ENCODE measurements at places on chromosomes 11 and 22.

DNA sequence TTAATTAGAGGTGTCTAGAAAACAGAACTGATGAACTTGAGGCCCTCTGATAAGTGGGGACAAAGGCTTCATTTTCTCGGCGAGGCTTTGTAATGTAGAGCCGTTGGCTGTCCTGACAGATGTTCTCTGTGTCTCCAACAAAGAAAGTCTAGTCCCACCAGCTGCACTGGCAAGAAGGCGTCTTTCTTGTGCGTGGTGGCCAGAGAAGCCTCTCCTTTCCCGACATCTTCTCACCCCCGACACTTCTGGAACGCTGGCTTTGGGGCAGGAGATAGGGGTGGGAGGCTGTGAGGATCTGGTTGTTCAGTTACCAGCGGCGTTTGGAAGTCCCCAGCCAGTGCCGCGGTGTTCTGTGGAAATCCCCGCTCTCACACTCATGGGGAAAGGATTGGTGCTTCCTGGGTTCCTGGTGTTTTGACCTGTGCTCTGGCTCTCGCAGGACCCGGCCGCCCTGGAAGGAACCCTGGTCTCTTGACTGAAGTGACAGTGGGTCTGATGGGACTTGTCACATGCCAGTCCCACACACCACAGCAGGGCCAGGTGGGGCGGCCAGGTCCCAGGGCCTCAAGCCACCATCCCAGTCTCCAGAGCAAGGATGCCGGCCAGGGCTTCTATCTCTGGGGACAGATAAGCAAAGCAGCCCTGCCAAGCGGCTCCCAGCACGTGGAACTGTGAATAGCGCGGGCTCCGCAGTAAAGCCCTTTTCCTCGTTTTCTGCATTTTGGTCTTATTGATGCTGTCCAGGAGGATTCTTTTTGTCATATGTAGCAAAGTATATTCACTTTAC lies 23.2 kb downstream of the FADS2 start:
- DNase-seq, result no peak

DNA sequence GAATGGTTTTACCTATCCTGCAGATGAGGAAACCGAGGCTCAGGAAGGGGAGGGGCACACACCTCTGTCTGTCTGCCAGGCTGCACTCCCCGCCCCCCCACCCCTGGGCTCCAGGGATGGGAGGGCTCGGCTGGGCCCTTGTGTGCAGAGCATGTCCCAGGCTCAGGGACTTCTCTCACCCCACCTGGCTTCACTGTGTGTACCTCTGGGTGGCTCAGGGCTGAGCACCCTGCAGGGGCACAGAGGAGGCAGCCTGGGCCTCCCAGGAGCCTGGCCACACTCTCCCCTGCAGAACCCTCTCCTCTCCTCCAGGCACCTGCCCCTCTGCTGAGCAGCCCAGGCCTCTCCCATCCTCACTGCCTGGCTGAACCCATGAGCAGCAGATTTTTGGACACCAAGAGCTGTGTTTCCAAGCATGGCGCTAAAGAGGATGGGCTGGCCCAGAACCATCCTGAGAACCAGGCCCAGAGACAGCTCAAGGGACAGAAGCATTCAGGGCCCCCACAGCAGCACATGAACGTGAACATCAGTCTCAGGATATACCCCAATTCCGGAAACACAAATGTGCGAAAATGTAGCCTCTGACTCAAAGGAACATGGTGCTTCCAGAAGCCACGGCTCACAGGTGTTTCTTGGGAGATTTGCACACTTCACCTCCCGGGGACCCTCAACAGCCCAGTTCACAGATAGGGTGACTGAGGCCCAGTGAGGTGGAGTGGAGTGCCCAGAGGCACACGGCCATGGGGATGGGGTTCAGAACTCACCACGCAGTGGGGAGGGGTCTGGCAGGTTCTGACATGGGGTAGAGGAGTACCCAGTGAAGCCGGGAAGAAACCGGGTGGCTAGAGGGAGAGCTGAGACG lies 10.5 kb downstream of the EMID1 start:
- no peak for DNase-seq

GRCh38 chr22:27692243-27692642 lies 109.3 kb downstream of the MN1 start:
- no peak for DNase-seq

GRCh38 chr22:37282385-37282677 lies at the start of gene CYTH4:
Gene CYTH4, plus strand, starts transcription at chr22:37282508. Its CDS starts 62 bp downstream, at chr22:37282570.
- no peak for DNase-seq

- DNase-seq, result no peak
These were observed 3.6 kb downstream of the TMEM45B start for GRCh38 chr11:129819237-129819636.

DNA sequence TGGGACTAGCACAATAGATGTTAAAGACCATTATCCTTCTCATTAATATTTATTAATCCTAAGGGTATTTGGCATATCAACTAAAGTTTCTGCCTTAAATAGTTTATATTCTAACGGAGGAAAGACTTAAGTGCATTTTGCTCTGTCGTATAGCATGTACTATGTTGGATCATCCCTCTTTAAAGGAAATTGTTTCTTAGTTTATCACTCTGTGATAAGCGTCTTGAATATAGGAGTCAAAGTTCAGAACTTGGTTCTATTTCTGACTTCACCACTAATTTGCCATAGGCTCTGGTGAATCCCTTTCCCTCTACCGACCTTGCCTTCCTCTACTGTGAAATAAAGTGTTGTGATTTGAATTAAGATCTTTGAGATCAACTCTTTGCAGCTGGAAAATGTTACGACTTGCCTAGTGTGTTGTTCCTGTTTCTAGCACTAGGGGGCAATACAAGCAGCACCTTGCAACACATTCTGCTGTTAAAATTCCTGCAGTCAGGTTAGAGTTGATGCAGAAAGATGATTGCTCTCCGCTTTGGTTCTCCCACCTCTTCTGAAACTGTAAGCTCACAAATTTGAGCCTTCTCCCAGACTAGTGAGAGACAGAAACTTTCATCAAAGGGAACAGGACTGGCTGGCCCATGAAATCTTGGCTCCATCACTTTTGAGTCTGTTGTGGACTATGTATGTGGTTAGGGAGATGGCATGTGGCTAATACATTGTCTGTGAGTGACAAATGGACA lies 27.8 kb upstream of the ZNRF3 start:
- DNase-seq, result peak; percentile 58

GRCh38 chr22:35598396-35598710 lies 18.8 kb downstream of the MB start:
- no peak for DNase-seq

DNA sequence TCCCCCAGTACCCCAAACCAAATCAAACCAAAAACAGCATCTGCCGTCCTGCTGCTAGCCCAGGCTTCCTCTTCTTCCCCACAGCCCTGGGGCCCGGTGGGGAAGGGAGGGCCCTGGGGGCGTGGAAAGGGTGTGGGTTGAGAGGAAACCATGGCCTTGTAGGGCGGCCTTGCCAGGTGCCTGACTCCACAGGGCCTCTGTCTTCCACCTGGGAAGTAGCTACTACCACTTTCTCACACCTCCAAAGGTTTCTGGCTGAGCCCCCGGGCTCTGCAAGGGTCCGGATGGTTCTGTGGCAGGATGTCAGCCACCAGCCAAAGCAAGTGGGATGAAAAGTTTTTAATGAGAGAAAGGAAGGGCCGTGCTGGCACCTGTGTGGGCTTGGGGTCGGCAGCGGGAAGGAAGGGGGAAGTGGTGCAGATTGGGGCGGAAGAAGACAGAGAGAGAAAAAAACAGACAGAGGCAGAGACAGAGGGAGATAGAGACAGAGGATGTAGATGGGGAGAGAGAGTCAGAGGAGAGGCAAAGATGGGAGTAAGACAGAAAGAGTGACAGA lies 10.5 kb downstream of the TPST2 start:
- no peak for DNase-seq

DNA sequence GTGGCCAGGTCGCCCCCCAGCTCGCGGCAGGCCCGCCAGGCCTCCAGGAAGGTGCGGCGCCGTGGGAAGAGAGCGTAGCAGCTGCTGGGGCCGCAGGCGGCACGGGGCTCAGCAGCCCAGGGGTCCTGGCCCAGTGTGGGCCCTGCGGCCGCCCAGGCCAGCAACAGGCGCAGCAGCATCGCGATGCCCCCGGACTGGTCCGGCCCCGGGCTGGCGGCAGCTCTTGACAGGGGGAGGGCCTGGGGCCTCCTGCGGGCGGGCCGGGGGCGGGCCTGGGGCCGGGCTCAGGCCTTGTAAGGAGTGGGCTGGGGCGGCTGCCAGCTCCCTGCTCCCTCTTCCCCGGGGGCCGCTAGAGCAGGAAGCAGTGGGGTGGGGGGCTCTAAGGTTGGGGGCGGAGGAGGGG lies at the start of gene CD248:
CD248 (minus strand) TSS at position 196 of the 403 bp plus-strand sequence; CDS start at position 179, 17 bp downstream.
- no peak for DNase-seq

DNA sequence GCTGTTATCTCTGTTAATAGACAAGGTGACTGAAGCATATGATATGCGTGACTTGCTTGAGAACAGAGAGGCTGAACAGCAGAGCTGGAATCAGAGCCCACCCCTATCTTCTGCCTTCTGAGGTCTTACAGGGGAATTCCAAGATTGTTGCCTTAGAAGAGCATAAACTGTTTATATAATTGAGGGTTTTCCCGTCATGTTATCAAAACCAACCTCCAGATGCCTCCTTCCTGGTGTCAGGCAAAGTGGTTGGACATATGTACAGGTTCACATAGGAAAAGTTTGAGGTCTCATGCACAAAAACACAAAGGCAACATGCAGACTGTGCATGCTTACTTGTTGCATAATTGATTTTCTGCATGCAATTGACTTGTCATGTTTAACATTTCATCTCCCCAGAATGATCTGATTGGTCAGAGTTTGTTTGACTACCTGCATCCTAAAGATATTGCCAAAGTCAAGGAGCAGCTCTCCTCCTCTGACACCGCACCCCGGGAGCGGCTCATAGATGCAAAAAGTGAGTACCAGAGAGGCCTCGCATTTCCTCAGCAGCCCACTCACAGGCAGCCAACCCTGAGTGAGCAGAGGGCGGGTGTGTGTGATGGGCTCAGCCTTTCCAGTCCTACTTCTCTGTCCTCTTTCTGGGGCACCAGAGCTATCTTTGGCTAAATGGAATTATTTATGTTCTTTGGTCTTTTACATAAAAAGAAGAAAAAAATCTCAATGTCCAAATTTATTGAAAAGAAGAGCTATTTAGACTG lies 88.9 kb downstream of the BMAL1 start:
- DNase-seq, result peak; percentile 24

GRCh38 chr22:35064664-35065063 lies 1.3 kb upstream of the ISX start:
- DNase-seq, result no peak

DNA sequence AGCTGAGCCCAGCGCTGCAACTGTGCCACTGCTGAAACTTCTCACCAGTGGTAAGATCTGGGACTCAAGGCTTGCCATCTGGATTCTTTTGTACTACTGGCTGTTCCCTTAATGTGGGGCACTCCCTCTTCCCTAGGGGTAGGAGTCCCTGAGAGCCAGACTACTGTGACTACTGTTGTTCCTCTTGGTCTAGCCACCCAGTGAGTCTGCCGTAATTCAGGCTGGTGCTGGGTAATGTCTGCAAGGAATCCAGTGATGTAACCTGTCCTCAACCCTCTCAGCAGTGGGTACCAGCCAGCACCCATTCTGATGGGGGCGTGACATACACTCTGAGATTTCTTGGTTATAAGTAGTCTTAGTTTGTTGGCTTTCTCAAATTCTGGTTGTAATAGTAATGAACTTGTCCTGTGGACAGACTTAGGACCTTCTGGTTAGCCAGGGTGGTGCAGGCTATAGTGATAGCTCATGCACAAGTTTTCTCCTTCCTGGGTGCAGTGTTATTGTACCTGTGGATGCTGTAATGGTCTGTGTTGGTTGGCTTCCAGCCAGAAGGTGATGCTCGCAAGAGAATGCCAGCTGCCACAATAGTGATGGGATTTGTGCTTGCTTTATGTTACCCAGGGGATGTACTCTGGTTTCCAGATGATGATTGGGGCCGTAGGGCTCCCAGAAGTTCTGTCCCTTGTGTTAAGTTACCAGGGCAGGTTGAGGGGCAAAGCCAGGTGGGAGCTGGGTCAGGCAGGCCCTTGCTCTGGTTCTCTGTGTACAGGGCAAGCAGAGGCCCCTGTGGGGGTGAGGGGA lies 65.5 kb downstream of the ARHGAP42 start:
- DNase-seq, result no peak

GRCh38 chr11:20474882-20475517 lies 87.5 kb downstream of the PRMT3 start:
- DNase-seq, result no peak

- no peak for DNase-seq
These were observed 86.4 kb downstream of the CDKN1C start for GRCh38 chr11:2798951-2799761.

DNA sequence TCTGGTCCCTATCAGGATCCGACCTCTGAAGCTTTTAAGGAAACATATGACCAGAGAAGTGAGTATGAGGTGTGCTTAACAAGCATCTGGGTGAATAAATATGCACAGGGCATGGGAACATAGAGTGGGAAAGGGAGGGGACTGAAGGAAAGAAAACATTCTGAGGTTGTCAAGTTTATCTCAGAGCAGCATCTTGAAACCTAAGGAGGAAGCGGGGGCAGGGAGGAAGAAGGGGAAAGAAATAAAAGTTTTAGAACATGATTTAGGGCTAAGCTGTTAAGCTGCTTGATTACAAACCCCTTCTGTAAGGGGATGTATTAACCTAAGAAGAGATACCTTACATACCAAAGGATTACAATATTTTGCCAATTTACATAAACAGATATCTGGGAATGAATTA lies 24.0 kb upstream of the SC5D start:
- no peak for DNase-seq

- DNase-seq, result no peak
These were observed 7.6 kb downstream of the AMOTL1 start for GRCh38 chr11:94775567-94776327.

DNA sequence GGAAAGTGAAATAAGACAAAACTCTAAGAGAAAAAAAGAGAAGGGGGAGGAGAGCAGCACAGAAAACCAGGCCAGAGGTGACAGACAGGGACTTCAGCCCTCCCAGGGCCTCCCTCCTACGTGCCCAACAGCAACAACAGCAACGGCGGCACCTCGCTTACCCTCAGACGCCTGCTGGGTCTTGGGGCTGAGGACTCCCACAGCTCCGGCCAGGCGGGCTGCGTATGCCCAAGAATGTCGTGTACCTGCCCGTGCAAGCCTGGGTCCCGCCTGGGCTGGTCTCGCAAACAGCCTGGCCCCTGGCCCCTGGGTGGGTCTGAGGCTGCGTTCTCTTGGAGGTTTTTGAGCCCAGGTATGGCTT lies 30.5 kb downstream of the ARAP1 start:
- no peak for DNase-seq

- no peak for DNase-seq
These were observed 29.1 kb downstream of the KCNC1 start for GRCh38 chr11:17763703-17764102.
